Spleen (tissue), 13 donors: ENCODE measurements at places on chromosomes 2 and 18. TPM values are rescaled to one million over a fixed set of nuclear protein-coding genes. Genes with fewer than 3 reads are reported as not detected.

Gene MYO5B
- total RNA-seq: 3.2 TPM

Gene BOLL
- not detected for total RNA-seq

Gene APCDD1
- total RNA-seq: 9.7 TPM

Gene AUP1
- total RNA-seq: 130 TPM

Gene ATF2
- 60.0 TPM for total RNA-seq

Gene TBR1
- not detected for total RNA-seq

Gene RAMP1
- total RNA-seq: 11.0 TPM

Gene CDK15
- total RNA-seq: 0.64 TPM

Gene CHST10
- total RNA-seq: 7.9 TPM

Gene TNFRSF11A
- 11.7 TPM for total RNA-seq

Gene L3MBTL4
- total RNA-seq: 17.7 TPM

Gene DHX57
- total RNA-seq: 24.0 TPM

Gene GPR35
- total RNA-seq: 15.1 TPM

Gene GREB1
- 0.46 TPM for total RNA-seq

Gene LYPD1
- 0.87 TPM for total RNA-seq

Gene SCTR
- total RNA-seq: not detected

Gene VSNL1
- not detected for total RNA-seq

Gene ERBB4
- 0.21 TPM for total RNA-seq

Gene ANKRD29
- total RNA-seq: 7.3 TPM

Gene NGEF
- total RNA-seq: 0.79 TPM

Gene CNRIP1
- total RNA-seq: 25.2 TPM

Gene TMEM169
- 0.91 TPM for total RNA-seq

Gene PLGLB2
- 17.0 TPM for total RNA-seq

Gene SLC9A4
- total RNA-seq: not detected

Gene CGREF1
- not detected for total RNA-seq

Gene CNDP1
- not detected for total RNA-seq

Gene SALL3
- total RNA-seq: not detected

Gene SLC4A1AP
- total RNA-seq: 19.2 TPM

Gene INHBB
- 1.4 TPM for total RNA-seq

Gene CELF4
- 0.77 TPM for total RNA-seq

Gene LHCGR
- not detected for total RNA-seq

Gene CNPPD1
- total RNA-seq: 51.3 TPM

Gene CETN1
- not detected for total RNA-seq

Gene C2orf78
- not detected for total RNA-seq

Gene GKN2
- not detected for total RNA-seq

Gene LIPG
- total RNA-seq: not detected

Gene KHK
- total RNA-seq: 3.6 TPM

Gene PDCD1
- 7.9 TPM for total RNA-seq

Gene CD207
- 0.76 TPM for total RNA-seq

Gene SCG2
- not detected for total RNA-seq

Gene UGT1A3
- total RNA-seq: not detected

Gene MAPRE3
- 11.8 TPM for total RNA-seq
